ENCODE measurements at places on chromosomes 11 and 22.

DNA sequence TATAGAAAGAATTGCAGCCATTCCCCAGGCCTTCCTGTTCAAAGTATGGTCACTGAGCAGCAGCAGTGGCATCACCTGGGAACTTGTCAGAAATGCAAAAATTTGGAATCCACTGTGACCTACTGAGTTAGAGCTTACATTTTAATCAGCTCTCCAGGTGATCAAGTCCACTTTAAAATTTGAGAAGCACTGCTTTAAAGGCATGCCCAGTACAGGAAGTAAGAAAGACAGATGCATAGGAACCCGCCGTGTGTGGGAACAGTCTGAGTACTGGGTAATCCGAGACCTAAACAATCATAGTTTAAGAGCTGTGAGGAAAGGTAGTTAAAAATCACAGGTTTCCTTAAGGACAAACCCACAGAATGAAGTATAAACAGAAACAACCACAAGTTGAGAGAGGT is 462.4 kb downstream of the RAB38 start:
- no peak for DNase-seq

- DNase-seq = no peak
These were observed 32.7 kb downstream of the PRDM10 start for GRCh38 chr11:129969920-129970319.

GRCh38 chr11:37552284-37552683 is 954.2 kb upstream of the RAG2 start:
- DNase-seq = no peak

- no peak for DNase-seq
These were observed 289.2 kb downstream of the MN1 start for GRCh38 chr22:27512283-27512761.

DNA sequence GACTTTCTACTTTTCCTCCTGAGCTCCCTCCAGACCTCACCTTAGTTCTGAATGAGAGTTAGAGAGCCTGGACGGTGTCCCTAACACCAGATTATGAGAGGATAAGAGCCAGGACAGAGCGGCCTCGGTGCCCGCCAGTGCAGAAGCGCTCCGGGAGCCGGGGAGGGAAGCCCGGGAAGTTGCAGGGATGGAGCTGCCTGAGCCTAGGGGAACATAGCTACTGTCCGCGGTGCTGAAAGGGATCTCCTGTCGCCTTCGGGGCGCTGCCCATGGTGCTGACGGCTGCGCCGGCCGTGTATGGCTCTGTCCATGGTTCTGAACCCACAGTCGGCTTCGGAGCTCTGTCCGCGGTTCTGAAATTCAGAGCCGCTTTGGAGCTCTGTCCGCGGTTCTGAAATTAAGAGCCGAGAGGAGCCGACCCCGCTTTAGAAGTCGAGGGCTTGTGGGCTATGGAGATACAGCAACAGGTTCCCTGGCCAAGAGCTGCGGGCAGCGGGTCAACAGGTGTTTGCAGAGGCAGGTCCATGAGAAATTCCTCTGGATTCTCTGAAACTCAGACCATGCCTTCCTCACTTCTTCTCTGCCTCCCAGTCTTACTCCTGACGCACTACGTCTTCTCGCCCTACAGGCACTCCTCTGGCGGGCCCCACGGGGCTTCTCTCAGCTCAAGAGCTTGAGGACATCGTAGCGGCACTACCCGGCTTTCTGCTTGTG is 814 bp downstream of the NPAS4 start:
- peak; percentile 69 for DNase-seq

- DNase-seq = no peak
These were observed 380.0 kb downstream of the INSC start for GRCh38 chr11:15494740-15495139.

- DNase-seq = no peak
These were observed 8.9 kb downstream of the DERL3 start for GRCh38 chr22:23829845-23830372.

- DNase-seq = no peak
These were observed at the start of gene FLRT1 for GRCh38 chr11:64035576-64035975. TSS of gene FLRT1 (plus strand) at chr11:64035931. CDS start at chr11:64116268, 80,337 bp downstream.

GRCh38 chr11:69553416-69554357 is 72.2 kb downstream of the LINC01488 start:
- no peak for DNase-seq

- no peak for DNase-seq
These were observed 34.0 kb downstream of the IRAG1 start for GRCh38 chr11:10659339-10660216.

GRCh38 chr11:125287491-125288210 is 123.1 kb downstream of the PKNOX2 start:
- no peak for DNase-seq

DNA sequence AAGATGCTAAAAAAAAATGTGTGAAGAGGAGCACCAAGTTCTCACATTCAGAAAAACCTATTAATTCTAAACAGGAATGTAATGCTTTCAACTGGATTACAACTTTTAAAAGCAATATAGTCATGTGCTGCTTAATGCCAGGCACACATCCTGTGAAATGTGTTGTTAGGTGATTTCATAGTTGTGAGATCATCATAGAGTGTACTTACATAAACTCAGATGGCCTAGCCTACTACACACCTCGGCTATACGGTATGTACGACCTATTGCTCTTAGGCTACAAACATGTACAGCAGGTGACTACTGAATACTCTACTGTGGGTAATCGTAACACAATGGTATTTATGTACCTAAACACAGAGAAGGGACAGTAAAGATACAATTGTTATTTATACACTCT is 142.3 kb downstream of the RBFOX2 start:
- DNase-seq = no peak

DNA sequence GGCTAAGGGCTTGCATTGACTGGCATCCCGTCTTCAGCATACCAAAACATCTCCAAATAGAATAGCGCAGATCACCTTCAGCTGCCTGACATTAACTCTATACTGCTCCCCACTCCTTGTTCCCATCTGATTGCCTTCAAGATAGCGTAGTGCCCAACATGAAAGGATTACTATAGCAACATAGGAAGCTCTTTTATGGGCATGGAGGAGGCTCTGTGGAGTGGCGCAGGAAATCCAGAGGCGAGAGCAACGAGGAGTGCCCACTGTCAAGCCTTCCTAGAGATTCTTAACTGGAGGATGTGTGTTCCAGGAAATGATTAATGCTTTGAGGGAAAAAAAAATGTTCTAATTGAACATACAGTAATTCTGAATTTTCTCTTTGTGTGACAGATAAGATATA is 213.3 kb downstream of the CADM1 start:
- no peak for DNase-seq

GRCh38 chr22:42315392-42315756 is 44.9 kb upstream of the TCF20 start:
- DNase-seq = no peak

GRCh38 chr22:46478083-46478551 is 59.3 kb downstream of the CELSR1 start:
- DNase-seq = no peak

DNA sequence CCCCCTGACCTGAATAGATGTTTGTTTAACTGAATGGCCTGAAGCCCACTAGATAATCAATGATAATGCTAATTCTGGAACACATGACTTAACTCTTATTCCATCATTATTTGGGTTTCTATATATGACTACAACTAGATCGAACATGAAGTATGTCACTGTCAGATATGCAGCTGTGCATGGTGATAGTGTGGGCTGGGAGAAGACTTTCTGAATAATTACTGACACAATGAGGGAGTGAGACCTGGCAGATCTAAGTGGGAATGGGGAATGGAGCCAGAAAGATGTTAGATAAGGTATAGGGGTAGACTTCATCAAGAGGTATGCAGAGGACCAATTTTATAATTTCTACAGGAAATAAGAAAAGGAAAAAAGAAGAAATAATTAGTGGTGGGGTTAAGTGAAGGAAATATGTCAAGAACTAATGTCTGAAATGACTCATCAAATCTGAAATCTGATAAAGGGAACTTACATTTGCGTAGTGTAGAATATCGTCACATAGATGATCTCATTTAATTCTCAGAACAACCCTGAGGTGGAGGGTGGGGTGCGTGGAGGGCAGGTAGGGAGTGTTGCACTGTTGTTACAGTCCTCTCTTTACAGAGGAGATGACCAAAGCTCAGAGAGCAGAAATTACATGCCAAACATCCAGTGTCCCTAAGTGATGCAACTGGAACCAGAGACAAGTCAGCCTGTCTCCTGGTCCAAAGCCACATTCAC is 68.2 kb upstream of the EED start:
- no peak for DNase-seq

GRCh38 chr11:34731603-34732002 is 110.7 kb downstream of the EHF start:
- no peak for DNase-seq

- DNase-seq = no peak
These were observed 26.3 kb upstream of the ALDH3B2 start for GRCh38 chr11:67700548-67701262.

DNA sequence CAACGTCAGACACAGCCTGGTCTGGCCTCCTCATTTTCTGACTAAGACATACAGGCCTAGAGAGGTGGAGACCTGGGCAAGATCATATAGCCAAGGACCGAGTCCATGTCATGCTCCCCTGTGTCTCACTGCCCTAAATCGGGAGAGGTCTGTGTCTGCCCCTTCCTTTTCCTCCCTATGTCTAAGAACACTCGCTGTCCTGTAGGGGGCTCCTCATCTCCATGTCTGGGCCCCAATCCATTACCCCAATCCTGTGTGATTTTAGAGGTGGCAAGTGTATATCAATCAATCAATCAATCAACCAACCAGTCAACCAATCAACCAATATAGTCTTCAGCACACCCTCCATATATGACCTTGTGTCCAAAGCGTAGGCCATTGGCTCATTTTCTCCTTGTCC is 125.7 kb downstream of the KIRREL3 start:
- no peak for DNase-seq

DNA sequence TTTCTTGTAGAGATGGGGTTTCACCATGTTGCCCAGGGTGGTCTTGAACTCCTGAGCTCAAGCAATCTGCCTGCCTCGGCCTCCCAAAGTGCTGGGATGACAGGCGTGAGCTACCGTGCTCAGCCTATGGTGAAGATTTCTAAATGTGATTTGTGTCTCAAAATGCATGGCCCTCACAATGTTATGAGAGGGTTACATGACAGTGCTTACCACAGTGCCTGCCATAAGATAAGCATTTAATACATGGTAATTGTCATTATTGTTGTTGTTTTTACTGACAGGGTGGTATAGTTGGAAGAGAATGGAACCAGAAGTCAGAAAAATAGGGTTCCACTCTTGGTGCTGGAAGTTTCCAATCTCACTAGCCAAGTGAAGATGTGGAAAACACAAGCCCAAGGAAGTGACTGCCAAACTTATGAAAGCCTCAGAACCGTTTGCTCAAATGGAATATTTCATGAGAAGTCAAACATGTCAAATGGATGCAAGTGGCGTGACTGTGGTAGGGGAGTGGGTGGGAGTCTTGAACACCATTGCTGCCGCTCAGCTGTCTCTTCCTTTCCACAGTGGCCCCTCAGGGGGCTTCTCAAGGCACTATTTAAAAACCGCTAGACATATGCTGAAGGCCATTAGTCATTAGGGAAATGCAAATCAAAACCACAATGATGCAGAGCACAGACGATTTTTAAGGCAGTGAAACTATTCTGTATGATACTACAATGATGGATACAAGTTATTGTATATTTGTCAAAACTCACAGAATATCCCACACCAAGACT is 29.1 kb upstream of the LMO2 start:
- DNase-seq = no peak

DNA sequence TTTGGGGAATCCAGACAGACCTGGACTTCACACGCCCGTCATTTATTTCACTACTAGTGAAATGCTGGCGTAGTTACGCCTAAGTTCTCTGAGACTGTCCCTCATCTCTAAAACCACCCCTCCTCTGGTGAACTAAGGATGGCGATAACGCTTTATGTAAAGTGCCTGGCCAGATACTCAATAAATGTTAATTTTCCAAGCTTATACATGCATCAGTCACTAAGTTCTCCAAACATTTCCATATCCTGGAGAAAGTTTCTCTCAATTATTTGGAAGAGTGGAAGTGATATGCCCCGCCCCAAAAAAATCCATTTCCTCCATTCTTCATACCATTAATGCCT is 1.1 kb upstream of the FBXO3 start:
- DNase-seq = no peak

DNA sequence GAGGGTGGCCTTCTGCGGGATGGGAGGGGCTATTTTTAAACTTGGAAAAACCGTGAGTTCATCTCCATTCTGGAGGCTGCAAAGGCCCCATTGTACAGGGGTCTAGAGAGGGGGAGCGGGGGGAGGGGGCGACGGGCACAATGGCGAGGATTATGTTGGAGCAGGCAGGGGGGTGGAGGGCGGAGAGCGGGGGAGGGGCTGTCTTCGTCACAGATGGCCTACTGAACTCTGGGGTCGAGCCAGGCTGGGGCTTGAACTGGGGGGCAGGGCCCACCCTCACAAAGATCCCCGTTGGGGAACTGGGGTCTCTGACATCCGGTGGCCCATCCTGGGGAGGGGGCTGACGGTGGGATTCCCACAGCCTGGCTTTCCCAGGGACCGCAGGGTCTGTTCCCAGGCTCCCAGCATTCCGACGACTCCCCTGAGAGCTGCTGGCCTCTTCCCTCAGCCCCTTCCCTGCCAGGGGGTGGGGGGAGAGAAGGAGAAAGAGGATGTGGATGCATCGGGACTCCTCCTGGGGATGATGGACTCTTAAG is 3.4 kb upstream of the MCAM start:
- DNase-seq = no peak

DNA sequence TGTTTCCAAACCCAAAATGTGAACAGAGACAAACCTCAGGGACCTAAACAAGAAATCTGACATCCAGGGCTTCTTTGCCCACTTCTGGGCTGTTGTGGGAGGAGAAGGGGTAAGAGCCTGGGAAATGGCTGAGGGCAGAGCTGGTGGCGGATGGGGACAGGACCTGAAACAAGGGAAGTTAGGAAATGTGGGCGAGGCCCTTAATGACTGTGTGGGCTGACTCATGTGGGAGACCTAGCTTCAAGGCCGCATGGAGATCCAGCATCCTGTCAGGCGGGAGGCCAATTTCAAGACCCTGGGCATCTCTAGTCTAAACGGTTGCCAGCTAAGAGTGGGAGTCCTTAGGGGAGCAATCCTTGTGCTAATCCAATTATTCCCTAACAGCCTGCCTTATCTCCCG is 2.1 kb upstream of the OAF start:
- DNase-seq = no peak

DNA sequence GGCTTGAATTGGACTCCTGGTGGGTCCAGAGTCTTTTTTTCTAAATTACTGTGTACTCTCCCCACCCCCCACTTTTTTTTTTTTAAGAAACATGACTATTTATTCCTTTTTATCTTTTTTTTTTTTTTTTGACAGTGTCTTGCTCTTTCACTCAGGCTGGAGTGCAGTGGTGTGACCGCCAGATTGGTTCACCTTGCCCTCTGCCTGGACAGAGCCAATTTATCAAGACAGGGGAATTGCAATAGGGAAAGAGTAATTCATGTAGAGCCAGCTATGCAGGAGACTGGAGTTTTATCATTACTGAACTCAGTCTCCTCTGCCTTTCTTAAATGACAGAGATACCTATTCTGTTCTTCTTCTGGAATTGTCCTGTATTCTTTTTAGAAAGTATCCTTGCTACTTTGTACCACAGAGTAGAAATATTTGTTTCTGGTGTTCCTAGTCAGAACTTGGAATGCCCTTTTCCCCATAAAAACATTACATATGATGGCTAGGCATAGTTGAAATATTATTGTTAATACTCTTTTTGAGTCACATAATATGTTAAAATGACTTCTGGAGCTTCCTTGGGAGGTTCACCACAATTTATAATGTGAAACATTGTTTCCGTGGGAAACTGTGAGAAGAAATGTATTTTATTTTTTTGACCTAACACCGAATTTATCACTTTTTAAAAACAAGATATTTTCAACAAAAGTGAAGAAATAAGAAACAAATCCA is 95.6 kb downstream of the UVRAG start:
- DNase-seq = no peak

GRCh38 chr11:27635567-27636037 is 64.7 kb downstream of the BDNF start:
- DNase-seq = no peak

GRCh38 chr22:50007057-50007511 is 5.5 kb downstream of the IL17REL start:
- DNase-seq = no peak
